Activated CD8-positive, alpha-beta memory T cell treated with anti-CD3 and anti-CD28 coated beads for 4 hours (primary cell): ENCODE measurements at places on chromosomes 7 and 10.

DNA sequence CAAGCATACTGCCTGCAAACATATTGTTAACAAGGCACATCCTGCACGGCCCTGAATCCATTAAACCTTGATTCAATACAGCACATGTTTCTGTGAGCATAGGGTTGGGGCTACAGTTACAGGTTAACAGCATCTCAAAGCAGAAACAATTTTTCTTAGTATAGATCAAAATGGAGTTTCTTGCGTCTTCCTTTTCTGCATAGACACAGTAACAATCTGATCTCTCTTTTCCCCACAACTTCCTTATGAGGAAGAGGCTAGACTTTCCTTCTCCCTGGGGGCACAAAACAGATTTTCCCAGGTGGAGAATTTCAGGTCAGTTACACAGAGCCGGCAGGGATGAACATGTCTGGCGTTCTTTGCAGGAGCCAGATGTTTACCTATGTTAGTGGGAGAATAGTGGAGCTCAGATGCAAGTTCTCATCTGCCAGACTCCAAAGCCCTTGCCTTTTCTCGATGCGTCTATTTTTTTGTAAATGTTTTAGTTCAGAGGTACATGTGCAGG is 37.5 kb upstream of the PFKFB3 start:
- no peak for DNase-seq

GRCh38 chr7:156473476-156474240 is 166.9 kb upstream of the RNF32 start:
- no peak for DNase-seq

GRCh38 chr7:106282852-106283251 is 1.9 kb downstream of the NAMPT start:
- no peak for DNase-seq

DNA sequence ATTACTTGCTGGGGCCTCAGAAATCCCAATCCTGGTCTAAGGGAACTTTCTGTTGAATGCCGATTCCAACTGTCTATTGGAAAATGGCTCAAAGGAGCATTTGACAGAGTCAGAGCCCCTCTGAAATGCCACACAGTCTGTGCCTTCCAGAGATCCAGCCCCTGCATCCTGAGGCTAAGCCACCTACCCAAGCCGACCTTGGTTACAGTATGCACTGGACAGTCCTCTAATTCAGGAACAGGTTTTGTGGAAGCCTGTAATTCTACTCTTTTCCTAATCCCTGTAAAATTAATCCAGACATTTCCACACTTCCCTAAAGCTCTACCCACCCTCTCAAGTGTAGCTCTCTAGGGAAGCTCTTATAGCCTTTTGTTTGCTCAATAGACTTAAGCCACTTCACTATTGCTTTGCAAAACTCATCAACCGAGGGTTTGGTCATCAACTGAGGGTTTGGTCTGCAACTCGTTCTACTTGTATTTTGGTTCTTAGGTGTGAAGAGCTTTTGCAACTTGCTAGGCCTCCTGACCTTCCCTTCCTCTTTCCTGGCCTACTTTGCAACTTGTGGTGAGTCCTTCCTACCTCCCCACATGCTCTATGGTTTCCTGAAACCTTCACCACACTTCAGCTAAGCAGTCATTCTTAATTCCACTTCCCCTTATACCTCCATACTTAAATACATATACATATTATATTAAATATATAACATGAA is 364.8 kb downstream of the SFMBT2 start:
- DNase-seq, result no peak

GRCh38 chr10:51342381-51342780 is 268.1 kb downstream of the PRKG1 start:
- DNase-seq, result no peak

GRCh38 chr10:94361171-94361794 is 1.5 kb downstream of the NOC3L start:
- no peak for DNase-seq

DNA sequence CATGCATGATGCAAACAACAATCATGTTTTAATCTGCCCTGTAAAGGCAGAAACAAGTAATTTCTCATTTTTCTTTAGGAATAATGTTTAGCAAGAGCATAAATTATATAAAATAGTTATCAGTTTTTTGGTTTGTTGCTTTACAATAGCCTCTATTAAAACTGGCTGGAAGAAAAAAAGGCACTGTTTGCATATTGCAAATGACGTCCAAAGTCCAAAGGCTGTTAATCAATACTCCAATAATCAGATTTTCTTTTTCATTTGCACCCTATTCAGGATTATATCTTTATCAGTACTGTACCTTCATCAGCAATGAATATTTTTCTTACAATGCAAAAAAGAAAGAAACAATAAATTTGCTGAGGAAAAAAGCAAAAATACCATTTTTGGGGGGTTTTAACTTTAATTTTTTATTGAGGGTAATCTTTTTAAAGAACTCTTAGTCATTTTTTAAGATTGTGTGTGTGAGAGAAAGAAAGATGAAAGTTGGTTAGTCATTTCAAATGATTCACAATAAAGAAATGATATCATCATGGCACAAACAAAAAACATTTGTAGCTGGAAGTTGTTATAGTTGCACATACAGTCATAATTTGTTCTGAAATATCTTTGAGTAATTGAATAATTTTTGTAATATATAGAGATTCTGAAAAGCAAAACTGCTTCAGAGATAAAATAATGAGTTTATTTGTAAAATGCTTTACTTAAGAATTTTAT is 44.4 kb upstream of the AKR1C2 start:
- no peak for DNase-seq

DNA sequence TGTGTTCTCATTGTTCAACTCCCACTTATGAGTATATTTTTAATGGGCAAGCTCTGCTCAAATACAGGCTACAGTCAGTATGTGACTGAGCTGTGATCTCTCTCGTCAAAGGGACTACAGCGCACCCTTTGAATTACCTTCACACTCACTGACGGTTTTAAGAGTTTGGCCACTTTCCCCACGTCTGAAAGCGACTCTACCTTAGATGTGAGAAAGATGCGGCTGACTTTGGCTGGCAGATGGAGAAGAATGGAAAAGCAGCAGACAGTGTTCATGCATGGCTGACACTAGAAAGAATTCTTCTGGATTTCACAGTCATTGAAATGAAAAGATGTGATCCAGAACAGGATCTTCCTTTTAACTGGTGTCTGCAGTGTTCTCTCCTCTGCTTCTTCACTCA is 2.0 kb upstream of the ATRNL1 start:
- no peak for DNase-seq

GRCh38 chr10:84375011-84375410 is 46.6 kb downstream of the CCSER2 start:
- no peak for DNase-seq

GRCh38 chr10:70584366-70584765 is 18.2 kb downstream of the PRF1 start:
- no peak for DNase-seq

DNA sequence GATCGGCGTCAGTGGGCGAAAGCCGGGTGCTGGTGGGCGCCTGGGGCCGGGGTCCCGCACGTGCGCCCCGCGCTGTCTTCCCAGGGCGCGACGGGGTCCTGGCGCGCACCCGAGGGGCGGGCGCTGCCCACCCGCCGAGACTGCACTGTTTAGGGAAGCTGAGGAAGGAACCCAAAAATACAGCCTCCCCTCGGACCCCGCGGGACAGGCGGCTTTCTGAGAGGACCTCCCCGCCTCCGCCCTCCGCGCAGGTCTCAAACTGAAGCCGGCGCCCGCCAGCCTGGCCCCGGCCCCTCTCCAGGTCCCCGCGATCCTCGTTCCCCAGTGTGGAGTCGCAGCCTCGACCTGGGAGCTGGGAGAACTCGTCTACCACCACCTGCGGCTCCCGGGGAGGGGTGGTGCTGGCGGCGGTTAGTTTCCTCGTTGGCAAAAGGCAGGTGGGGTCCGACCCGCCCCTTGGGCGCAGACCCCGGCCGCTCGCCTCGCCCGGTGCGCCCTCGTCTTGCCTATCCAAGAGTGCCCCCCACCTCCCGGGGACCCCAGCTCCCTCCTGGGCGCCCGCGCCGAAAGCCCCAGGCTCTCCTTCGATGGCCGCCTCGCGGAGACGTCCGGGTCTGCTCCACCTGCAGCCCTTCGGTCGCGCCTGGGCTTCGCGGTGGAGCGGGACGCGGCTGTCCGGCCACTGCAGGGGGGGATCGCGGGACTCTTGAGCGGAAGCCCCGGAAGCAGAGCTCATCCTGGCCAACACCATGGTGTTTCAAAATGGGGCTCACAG is 1.1 kb downstream of the EGFR start:
- no peak for DNase-seq

- no peak for DNase-seq
Observed at GRCh38 chr7:115679976-115680375, 350.6 kb downstream of the TFEC start.

DNA sequence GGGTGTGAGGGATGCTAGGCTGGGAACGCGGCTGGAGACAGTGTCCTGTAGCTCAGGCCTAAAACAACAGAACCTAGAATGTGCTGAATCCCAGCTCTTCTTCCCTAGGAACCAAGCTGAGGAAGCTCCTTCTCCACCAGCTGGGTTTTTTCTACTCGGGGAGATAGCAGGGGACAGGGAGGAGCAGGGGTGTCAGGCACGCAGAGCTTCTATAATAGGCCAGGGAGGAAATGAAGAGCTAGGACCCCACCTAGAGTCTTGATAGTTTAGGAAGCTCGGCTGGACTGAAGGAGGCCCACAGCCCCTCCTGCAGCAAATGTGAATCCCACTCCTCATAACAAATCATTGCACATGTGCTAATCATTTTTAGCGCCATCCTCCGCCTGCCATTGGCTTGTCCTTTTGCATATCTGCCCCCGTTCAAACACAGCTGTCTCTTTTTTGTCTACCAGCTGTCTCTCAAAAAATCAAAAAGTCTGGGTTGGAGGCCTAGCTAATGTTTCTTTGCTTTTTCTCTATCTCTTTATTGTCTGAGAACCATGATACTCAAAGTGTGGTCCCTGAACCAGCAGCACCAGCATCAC is 24.1 kb upstream of the FAM180A start:
- DNase-seq, result no peak

DNA sequence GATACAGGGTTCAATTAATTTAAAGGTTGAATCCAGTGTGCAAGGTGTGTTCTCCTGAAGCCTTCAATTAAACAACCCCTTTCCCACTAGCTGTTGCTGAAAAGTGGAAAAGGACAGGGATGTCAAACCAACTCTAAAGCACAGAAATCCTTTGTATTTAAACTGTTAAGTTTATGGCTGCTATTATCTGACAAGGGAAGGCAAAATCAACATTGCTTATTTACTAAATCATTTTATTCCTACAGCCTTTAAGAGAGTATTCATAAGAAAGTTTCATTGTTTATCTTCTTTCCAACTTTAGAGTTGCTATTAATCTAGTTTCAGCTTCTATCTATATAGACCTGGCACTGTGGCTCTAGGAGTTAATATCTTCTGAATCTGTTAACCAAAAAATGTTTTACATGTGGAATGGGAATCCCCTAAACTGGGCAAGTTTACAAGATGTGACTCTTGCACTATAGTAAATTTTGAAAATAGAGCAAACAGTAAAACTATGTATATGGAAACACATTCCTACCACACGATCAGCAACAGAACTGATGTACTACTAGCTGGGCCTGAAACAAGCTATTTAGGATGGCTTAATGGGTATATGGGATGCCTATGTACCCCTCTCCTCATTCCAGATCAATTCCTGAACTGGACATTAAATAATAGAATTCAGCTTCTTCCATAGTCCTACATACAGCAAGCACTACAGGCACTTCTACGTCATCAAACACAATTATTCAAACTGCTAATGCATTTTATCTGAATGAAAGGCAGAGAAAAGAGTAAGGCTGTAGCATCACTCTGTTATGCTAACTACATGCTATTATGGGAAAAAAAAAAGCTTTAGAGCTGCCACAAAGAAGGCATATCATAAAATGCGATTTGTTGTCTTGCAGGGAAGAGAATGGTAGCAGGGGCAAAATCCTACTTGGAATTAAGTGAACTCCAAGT is 52.8 kb downstream of the CDK6 start:
- no peak for DNase-seq

- no peak for DNase-seq
Observed at GRCh38 chr10:122388287-122388997, 13.9 kb downstream of the PLEKHA1 start.

GRCh38 chr7:45153233-45153632 is 4.4 kb upstream of the RAMP3 start:
- DNase-seq, result no peak

GRCh38 chr10:20443094-20443493 is 454.0 kb downstream of the NEBL start:
- no peak for DNase-seq

GRCh38 chr7:43112941-43113621 is 634 bp downstream of the HECW1 start:
- DNase-seq, result no peak

GRCh38 chr10:104935656-104936055 is 294.6 kb downstream of the SORCS3 start:
- DNase-seq, result no peak

GRCh38 chr7:1340461-1341360 is 108.0 kb downstream of the UNCX start:
- no peak for DNase-seq

DNA sequence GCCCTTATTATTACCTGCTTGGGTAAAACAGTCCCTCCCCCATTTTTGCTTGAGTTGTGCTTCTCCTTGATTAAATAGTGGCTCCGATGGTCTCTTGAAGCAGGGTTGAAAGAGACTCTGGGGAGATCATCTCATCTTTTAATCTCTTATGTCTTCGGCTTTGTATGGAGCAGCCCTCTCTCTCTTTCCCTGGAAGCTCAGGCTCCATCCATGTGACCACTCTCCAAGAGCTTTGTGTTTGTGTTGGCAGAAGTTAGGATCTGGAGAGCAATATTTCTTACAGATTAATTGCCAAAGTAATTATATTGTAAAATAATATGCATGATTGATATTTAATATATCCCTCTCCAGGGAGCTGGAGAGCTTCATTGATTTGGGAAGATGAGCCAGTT is 76.9 kb downstream of the LRRC4 start:
- DNase-seq, result no peak

DNA sequence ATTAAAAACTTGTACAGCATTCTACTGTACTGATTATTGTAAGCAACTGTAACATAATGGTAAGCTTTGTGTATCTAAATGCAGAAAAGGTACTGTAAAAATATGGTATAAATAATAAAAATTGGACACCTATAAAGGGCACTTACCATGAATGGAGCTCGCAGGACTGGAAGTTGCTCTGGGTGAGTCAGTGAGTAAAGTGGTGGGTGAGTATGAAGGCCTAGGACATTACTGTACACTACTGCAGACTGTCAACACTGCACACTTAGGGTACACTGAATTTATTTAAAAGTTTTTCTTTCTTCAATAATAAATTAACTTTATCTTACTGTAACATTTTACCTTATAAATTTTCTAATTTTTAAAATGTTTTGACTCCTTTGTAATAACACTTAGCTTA is 118.6 kb upstream of the ASAH2 start:
- DNase-seq, result no peak

GRCh38 chr7:43727494-43727893 is 1.8 kb downstream of the COA1 start:
- DNase-seq, result no peak

- DNase-seq, result no peak
Observed at GRCh38 chr7:74221713-74222112, 11.9 kb downstream of the LAT2 start.

- no peak for DNase-seq
Observed at GRCh38 chr10:101292194-101293006, 61.6 kb upstream of the BTRC start.

GRCh38 chr10:76711222-76711997 is 926.2 kb downstream of the KCNMA1 start:
- no peak for DNase-seq
